ENCODE measurements at places on chromosomes 12 and 14. TPM values are rescaled to one million over a fixed set of nuclear protein-coding genes. Genes with fewer than 3 reads are reported as not detected.

DNA sequence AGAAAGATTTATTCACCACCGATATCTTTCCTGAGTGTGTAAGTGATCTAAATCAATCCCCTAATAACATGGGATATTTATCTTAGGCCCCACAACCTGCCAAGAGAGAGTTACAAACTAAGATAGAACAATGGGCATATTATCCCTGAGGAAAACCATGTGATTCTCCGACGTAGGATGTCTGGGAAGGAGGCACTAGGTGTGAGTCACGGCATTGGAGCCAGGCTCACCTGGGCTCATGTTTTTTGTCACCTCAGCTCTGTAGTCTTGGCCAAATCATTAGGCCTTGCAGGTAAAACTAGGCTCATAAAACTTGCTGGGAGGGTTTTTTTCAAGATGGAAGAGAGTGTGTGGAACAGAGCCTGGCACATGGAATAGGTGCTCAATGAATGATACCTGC, 129.7 kb upstream of the PLEKHG7 start:
- no peak for DNase-seq

GRCh38 chr12:52081263-52081733, 1.8 kb downstream of the SMIM41 start:
- peak; percentile 77 for DNase-seq

GRCh38 chr14:99159341-99160340, 112.4 kb downstream of the BCL11B start:
- no peak for DNase-seq

DNA sequence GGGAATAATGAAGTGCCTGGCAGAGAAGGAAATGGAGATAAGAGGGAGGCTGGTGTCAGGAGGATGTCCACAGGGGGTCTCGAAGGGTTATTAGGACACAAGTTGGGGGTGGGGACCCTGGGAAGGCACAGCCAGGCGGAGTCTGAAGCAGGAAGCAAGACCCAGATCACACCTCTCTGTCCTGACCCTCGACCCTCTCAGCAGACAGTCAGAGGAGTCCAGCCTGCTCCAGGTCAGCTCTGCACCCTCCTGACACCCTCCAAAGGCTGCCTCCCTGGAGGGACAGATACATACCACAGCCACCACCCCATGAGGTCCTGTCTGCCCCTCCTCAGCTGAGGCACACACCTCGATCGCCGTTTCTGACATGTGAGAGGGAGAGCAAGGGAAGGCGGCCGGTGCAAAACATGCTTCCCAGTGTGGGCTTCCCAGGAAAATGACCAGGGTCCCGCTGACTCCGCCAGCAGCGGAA, 9.0 kb downstream of the BCL11B start:
- no peak for DNase-seq

GRCh38 chr12:119182701-119183493, 4.2 kb downstream of the HSPB8 start:
- DNase-seq, result no peak

GRCh38 chr12:58067610-58068387, 126.4 kb downstream of the ATP23 start:
- DNase-seq, result no peak

DNA sequence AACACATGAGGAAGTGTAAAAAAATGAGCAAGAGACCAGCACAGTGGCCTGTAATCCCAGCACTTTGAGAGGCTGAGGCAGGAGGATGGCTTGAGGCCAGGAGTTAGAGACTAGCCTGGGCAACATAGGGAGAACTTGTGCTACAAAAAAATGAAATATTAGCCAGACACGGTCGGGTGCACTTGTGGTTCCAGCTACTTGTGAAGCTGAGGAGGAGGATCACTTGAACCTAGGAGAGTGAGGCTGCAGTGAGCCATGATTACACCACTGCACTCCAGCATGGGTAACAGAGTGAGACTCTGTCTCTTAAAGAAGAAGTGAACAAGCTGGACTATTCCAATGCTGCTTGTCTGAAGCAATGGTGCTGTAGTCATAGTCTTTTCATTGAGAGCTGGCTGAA, 36.3 kb upstream of the MAP3K9 start:
- DNase-seq, result no peak

GRCh38 chr12:111440631-111441030, 34.9 kb downstream of the SH2B3 start:
- DNase-seq, result no peak

- DNase-seq, result no peak
These were observed 186.7 kb downstream of the ZFP36L1 start for GRCh38 chr14:68606176-68606575.

GRCh38 chr12:71610031-71610795, 53.4 kb downstream of the ZFC3H1 start:
- DNase-seq, result no peak

PLXNC1 gene
- total RNA-seq, result 11.7 TPM

DNA sequence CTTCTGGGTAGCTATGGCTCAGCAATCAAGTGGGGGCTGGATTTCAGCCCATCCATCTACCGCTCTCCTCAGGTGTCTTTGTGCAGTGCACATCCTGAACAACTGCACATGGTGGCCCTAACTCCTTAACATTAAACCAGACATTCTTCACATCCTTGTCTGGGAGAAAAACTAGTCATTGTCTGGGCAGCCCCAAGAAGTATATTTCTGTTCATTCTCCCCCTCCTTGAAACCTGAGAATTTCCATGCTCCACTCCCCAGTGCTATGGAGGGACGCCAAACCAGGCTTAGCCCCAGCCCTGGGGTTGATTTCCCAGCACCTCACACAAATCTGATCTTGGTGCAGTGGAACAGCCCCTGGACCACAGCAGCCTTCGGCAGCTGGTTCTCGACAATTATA, 13.4 kb downstream of the MYL2 start:
- no peak for DNase-seq

DNA sequence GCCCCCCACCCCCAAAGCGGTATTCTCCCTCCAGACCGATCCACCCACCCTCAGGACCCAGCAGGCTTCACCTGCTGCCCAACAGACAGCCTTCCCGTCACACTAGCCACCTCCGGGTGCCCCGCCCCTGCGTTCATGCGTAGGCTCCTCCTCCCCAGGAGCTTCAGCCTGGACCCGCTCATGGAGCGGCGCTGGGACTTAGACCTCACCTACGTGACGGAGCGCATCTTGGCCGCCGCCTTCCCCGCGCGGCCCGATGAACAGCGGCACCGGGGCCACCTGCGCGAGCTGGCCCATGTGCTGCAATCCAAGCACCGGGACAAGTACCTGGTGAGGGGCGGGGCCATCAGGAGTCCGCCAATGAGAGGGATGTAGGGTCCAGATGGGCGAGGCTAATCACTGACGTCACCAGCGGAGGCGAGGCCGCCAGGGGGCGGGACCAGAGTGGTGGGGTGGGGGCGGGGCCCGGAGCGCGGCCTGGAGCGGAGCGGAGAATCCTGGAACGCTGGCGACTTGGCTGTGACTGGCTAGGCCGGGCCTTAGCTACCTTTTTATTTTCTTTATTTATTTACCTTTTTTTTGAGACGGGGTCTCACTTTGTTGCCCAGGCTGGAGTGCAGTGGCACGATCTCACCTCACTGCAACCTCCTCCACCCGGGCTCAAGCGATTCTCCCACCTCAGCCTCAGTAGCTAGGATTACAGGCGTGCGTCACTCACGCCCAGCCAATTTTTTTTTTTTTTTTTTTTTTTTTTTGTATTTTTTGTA, 4.4 kb downstream of the TNS2 start:
- DNase-seq, result peak; percentile 95

DNA sequence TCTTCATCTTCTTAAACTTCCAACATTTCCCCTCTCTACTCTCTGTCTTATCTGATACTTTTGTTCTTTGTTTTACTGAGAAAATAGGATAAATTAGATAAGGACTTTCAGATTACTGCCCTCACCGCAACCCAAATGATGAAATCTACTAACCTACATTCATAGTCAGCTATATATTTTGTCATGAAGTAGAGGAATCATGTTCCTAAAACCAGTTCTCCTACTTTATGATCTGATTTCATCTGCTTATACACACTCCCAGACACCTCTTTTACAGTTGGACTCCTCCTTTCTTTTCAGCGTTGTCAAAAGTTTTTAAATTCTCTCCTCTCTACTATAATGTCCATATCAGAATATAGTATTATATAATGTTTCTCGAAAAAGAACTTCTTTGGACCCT, 29.7 kb downstream of the MGAT4C start:
- no peak for DNase-seq

ALDH1L2 gene
- total RNA-seq, result 7.5 TPM

- DNase-seq, result no peak
These were observed 36.6 kb upstream of the OR5AU1 start for GRCh38 chr14:21192447-21192822.

P2RX2 gene
- total RNA-seq, result not detected

GRCh38 chr12:66047411-66048021, 83.0 kb downstream of the LLPH start:
- DNase-seq, result no peak

DNA sequence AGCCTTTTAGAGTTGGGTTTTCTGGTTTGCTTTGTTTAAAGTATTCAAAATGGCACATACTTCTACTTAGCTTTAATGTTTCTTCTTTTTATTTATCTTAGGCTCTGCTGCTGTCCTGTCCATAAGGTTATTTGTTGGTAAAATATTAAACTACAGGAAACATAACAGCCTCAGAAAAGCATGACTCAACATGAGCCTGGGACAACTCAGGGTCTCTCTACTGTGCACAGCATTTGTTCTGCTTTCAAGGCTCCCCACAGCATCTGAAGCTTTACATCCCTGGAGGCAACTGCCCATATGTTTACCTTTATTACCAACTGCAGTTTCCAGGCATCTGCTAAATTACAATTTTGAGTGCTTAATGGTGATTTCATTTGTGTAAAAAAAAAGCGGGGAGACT, 954.2 kb upstream of the FBXO33 start:
- DNase-seq, result no peak

GRCh38 chr12:128969480-128970055, 116.3 kb downstream of the GLT1D1 start:
- DNase-seq, result peak; percentile 70

NFE2 gene
- 1.6 TPM for total RNA-seq

GRCh38 chr14:21302013-21302835, 22.3 kb downstream of the RPGRIP1 start:
- DNase-seq, result no peak

- DNase-seq, result no peak
These were observed 2.5 kb downstream of the NR1H4 start for GRCh38 chr12:100476013-100476751.

- peak; percentile 89 for DNase-seq
These were observed 17.3 kb upstream of the TMPRSS12 start for GRCh38 chr12:50825372-50825838.

DNA sequence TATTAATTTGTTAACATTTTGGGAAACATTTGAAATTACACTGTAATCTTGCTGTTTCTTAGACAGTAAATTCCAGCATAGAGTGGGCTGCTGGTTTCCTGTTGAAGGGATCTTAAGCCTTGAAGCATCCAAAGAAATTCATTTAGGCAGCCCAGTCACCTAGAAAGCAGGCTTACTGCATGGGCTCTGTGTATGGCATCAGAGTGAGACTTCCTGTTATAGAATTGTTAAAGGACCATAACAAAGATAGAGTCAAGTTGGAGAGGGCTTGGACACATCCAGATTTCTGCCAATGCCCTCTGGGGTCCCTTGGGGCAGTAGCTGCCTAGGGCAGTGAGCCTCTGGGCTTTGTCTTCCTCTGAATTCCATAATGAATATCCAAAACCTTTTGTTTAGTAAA, 149.2 kb downstream of the DYRK2 start:
- DNase-seq, result no peak

BDKRB2 gene
- 3.5 TPM for total RNA-seq

PIP4P1 gene
- 13.7 TPM for total RNA-seq

DNA sequence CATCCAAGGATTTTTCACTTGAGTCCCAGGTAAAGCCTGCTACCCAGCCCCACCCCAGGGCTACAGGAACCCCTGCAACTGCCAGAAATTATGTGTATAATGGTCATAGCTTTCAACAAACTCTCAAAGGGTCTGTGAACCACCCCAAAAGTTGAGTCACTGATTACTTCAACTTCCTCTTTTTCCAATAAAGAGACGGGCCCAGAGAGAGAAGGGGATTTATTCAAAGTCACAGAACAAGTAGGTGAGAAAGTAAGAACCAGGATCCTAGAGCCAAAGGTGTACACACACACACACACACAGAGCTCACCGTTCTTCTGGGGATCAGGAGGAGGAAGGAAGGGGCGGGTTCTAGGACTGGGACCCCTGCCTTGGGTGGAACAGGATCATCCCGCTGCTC, 4.8 kb upstream of the ITPK1 start:
- DNase-seq, result no peak

GRCh38 chr12:47885012-47885501, 19.7 kb downstream of the VDR start:
- no peak for DNase-seq

KRT81 gene
- total RNA-seq, result 0.04 TPM

DNA sequence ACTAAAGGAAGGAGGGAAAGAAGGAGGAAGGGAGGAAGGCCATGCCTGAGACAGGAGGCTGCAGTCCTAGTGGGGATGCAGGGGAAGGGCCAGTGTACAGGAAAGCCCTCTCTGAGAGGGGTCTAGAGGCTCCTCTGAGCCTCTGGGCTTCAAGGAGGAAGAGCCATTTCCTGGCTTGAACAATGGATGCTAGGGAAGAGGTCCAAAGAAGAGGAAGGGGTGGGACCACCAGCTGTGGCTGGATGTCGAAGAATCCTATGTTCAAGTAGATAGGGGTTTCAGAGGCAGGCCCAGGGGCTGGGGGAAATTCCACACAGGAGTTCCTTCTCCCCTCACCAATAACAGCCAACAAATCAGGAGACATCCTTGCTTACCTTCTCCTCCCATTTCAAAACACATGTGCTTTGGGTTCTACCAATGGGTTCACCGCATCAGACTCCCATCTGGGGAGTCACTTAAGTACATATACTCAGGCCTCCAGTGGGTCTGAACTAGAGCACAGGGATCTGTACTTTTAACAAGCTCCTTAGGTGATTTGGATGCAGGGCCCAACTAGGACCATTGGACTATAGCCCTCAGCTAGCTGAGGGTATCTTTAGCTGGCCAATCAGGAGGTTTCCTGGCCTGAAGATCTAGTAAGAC, 32.4 kb downstream of the PRPF40B start:
- peak; percentile 37 for DNase-seq

TRHDE gene
- 2.3 TPM for total RNA-seq

DNA sequence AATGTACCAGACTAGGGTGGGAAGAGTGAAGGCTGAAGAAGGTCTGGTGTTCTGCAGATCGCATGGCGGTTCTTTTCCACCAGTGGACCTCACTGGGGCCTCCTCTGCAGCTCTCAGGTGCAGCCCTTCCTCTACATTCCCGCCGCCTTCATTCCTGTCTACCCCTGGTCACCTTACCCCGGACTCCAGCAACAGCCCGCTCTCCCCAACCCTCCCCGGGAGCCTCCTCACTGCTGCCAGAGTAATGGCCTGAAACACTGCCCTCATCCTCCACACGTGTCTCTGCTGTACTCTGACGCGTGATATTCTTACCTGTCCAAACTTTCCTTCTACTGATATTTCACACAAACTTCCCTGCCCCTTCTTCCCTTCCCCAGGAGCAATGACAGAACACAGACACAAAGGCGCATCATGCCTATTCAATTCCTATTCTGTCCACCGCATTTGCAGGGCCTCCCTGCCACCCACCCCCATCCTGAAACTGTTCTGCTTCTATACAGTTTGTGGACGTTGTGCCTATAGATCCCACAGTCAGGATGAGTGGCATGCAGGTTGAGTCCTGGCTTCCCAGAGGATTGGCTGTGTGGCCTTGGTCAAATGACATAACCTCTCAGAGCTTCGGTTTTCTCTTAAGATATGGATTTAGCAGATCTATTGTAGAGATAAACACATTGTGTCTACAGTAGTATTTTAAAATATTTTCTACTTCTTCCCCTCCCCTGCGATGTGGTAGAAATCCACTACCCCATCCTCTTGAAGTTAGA, 1.7 kb upstream of the NUAK1 start:
- no peak for DNase-seq

- DNase-seq, result no peak
These were observed 400.5 kb upstream of the CCDC196 start for GRCh38 chr14:66085665-66086064.
